ENCODE measurements at places on chromosomes 2 and 18.

GRCh38 chr18:9417073-9417851 lies 58.1 kb upstream of the RALBP1 start:
- DNase-seq, result no peak

- peak; percentile 80 for DNase-seq
These were observed 817 bp downstream of the DSC2 start for GRCh38 chr18:31101183-31102024.

GRCh38 chr2:207472343-207473048 lies 57.3 kb upstream of the CREB1 start:
- DNase-seq, result no peak

GRCh38 chr2:9703085-9703678 lies 72.4 kb upstream of the YWHAQ start:
- DNase-seq, result no peak

DNA sequence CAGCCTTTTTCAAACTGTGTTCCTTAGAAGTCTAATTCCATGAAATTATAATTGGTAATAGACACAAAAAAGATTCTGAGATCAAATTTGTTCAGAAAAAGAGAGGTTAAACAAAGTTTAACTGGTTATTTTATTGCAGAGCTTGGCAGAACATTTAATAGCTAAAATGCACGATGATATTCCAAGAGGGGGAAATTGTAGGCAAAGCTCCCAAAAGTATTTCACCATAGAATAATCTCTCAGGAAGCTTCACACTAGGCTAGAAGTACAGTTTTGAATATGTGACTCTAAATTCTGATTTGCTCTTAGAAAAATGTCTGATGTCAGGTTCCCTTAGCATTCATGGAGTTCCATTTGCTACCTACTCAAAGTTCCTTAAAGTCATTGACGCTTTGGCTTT lies 292.4 kb upstream of the SETBP1 start:
- DNase-seq, result no peak

All from H9 (cell line).